Activated T-helper 1 cell treated with anti-CD3 and anti-CD28 coated beads, Interleukin-2, amount 50 U/mL, for 16 hours (primary cell): ENCODE measurements at places on chromosomes 7 and 10.
A peak's percentile ranks its signal among the peaks of the same experiment; 100 is the strongest.

GRCh38 chr10:97914171-97914836, 64.7 kb downstream of the GOLGA7B start:
- DNase-seq, result no peak

DNA sequence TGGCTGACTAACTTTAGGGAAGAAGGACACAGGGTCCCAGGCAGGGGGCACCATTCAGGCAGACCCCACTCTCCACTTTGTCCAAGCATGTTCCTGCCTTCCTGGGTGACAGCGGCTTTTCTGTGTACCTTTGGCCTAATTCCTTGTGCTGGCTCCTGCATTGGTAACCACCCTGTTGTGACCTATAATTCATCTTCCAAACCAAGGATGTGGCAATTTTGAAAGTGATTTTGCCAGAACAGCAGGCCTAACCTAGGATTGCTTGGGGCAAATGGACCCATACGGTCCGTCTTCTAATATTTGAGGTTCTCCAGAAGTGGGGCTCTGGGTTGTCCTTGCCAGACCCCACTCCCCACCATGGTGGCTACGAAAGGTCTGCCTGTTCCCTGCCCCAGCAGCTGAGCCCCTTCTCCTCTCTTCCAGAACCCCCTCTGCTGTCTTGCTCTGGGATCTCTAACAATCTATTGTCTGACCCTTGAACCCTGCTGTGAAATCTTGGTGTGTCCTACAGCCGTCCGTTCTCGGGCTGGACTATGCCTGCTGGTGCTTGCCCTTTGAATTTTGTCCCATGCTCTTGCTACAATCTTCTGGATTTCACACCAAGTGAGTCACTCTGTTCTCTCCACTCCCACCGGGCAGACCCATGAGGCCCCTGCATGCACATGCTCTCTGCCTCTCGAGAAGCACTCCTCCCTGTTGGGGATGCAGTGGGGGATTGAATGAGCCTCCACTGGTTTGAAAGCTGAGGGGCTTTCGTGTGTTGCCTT, 316.0 kb downstream of the CXCL12 start:
- DNase-seq, result no peak

DNA sequence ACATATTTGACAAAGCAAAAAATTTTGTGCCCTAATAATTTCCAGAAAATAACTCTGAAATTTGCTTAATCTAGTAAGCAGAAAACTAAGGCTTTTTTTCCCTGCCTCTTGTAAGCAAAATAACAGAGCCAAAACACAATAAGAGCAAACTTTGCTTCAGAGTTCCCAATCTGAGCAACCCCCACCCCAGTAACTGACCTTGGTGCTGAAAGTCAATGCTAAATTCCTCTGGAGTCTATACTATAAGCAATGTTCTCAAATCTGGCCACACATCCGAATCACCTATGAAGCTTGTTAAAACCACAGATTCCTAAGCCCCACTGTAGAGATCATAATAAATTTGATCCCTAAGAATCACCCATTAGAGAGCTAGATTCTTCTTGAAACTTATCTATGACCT, 150.5 kb downstream of the ELAPOR2 start:
- DNase-seq, result no peak

- no peak for DNase-seq
Observed at GRCh38 chr10:83677795-83678194, 461.5 kb upstream of the GHITM start.

- DNase-seq, result no peak
Observed at GRCh38 chr10:36455526-36456133, 669.8 kb upstream of the ANKRD30A start.

- no peak for DNase-seq
Observed at GRCh38 chr7:45589061-45589460, 14.9 kb downstream of the ADCY1 start.

DNA sequence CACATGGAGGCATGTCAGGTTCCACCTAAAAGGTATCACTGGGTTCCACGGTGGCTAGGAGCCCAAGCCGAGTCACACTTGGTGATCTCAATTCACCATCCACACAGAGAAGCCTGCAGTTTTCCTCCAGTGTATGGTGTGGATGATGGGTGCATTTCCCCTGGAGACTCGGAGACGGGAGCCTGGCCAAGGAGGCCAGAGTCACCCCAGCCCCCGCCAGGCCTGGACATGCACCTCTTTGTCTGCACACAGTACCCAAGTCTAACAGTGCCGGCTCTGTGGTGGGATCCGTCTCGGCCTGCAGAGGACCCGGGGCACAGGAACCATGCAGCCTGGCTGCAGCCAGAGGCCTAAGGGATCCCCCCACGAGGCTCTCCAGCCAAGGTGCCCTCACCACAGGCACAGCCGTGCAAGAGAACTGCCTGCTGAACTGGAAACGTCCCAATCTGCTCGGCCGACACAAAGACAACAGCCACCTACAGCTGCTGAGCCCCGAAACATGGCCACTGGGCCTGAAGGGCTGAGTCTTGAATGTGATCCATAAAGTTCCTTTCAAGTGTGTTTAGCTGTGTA, 75.2 kb downstream of the DIP2C start:
- no peak for DNase-seq

GRCh38 chr10:17423632-17424186, 30.7 kb downstream of the ST8SIA6 start:
- DNase-seq, result no peak

DNA sequence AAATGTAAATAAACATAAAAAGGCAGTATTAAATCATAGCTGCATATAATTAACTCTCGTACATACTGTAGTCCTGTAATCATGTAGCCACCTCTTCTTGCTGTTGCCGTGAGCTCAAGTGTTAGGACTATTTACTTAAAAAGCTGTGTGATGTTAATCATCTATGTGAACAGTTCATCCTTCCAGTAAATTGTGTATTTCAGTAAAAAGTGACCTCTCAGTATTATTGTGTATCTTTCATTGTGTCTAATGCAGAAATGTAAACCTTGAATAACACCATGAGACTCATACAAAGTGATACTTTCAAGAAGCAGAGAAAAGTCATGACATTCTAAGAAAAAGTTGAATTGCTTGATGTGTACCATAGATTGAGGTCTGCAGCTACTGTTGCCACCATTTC, 38.0 kb downstream of the ADD3 start:
- no peak for DNase-seq

- peak; percentile 80 for DNase-seq
Observed at GRCh38 chr7:601595-602340, 82.1 kb upstream of the PDGFA start.

GRCh38 chr10:83222832-83223742, 916.2 kb upstream of the GHITM start:
- no peak for DNase-seq

DNA sequence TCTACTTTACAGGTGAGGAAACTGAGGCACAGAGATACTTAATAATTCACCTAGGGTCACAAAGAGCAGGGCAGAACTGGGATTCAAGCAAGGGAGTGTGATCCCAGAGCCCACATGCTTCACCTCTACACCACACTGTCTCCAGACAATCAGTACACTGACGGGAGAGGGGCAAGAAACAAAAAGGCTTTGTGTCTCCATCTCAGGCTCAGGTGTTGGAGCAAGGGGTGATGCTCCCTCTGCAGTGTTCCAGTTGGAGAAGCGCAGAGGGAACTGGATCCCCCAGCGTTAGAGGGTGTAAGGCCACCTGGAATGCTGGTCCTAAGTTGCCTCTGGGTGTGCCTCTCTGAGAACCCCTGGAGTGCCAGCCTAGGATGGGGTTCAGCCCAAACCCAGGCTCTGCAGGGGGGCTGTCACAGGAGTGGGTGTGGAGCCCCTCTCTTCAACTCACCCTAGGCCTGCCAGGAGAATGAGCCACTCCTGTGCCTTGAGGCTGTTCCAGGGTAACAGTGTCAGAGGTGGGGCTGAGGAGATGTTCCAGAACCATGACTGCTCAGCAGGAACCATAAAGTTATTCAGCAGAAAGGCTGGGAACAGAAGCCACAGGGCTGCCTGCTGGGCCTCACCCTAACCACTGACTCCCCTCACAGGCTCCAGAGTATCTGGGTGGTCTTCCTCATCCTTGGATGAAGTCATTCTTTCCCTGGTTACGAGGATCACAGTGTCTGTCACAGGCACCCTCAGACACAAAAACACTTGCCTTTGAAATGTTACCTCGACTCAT, 5.5 kb downstream of the RBP4 start:
- no peak for DNase-seq

DNA sequence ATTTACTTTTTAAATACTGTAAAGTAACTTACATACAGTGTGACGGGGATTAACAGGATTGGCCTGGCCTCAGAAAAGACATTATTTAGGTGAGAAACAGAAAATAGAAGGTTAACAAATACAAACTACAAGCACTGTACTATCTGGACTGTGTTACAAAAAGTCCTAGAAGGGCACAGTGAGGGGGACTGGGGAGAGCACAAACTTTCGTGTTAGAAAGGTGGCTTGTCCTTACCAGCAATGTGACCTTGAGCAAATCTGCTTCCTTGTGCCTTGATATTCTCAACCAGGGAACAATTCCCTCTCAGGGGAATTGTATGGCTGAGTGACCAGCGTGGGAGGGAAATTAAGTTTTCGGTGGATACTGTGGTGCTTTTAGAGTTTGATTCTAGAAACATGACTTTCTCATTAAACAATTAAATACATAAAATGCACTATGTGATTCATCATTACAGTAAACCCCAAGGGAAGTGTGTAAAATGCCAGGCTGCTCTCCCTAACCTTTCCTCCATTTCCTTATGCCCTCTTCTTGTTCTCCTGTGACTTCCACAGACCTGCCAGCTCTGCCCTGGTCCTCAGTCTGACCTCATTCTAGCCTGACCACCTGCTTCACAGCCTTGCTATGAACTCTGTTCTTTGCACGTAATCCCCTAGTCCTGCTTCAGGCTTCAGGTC, 57.7 kb downstream of the OSBPL3 start:
- no peak for DNase-seq

GRCh38 chr7:151624246-151624928, 104.7 kb upstream of the RHEB start:
- no peak for DNase-seq

DNA sequence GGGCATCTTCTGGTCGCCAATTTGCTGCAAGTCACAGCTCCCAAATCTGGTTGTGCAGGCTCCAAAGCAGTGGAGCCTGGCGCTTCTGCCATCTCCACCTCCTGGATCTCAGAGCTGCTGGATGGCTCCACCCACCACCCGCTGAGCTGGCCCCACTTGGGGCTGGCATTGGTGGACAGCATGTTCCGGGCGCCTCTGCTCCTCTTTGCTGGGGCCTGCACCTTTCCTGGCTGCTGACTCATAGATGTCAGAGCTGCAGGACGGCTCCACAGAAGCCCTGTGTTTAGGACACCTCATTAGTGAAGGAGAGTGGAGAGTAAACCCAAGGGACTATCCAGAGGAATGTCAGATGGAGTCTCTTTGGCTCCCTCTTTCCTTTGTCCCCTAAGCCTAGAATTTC, 27.4 kb downstream of the MAPK8 start:
- DNase-seq, result no peak

GRCh38 chr10:6786579-6787031, 206.5 kb upstream of the PRKCQ start:
- DNase-seq, result no peak

- no peak for DNase-seq
Observed at GRCh38 chr7:21352540-21353387, 75.1 kb upstream of the SP4 start.

GRCh38 chr7:19023477-19023876, 94.0 kb downstream of the TWIST1 start:
- DNase-seq, result no peak

DNA sequence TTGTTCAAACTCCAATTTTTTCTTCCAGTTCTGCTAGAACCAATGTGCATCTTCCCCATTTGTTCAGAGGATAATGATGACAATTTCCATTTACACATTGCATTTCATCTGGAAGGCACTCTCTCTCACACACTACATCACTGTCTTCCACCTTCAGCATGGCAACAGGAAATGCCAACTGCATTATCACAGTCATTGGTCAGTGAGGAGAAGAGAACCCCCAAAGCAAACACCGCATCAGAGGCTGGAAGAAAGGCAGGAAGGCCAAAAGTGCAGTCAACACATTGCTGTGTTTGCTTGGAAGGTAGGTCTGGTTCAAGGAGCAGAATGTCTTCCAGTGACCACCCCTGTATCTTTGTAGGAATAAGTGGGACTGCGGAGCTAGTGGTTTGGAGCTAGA, 192.2 kb upstream of the RHOBTB1 start:
- no peak for DNase-seq

GRCh38 chr7:70735313-70735712, 396.6 kb upstream of the GALNT17 start:
- DNase-seq, result no peak

DNA sequence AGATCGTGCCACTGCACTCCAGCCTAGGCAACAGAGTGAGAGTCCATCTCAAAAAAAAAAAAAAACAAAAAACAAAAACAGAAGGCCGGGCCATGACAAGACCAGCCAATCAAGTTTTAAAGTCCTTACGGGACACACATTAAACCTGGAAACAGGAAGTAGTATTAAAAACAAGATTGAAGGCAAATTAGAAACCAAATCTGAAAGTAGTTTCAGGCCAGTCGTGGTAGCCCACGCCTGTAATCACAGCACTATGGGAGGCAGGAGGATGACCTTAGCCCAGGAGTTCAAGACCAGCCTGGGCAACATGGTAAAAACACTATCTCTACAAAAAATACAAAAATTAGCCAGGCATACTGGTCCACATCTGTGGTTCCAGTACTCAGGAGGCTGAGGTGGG, 18.1 kb downstream of the PSAP start:
- DNase-seq, result no peak

GRCh38 chr10:31466313-31466712, 147.3 kb downstream of the ZEB1 start:
- no peak for DNase-seq

DNA sequence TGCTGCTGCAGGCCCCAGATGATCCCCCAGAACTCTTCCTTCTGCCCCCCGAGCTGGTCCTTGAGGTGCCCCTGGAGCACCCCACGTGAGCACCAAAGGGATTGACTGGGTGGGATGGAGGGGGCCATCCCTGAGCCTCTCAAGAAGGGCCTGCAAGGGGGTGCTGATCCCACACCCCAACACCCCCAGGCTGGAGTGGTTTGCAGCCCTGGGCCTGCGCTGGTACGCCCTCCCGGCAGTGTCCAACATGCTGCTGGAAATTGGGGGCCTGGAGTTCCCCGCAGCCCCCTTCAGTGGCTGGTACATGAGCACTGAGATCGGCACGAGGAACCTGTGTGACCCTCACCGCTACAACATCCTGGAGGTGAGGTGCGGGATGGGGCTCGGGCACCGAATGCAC, 8.2 kb downstream of the NOS3 start:
- DNase-seq, result no peak

GRCh38 chr7:2477447-2478398, 1.5 kb upstream of the GRIFIN start:
- DNase-seq, result peak; percentile 27

GRCh38 chr10:103599211-103599610, 105.7 kb downstream of the NEURL1 start:
- no peak for DNase-seq
